MG63 (cell line): ENCODE measurements at places on chromosomes 5 and 9.
A peak's percentile ranks its signal among the peaks of the same experiment; 100 is the strongest.

- DNase-seq, result no peak
Observed at GRCh38 chr9:7961076-7961475, 161.5 kb upstream of the DMAC1 start.

GRCh38 chr5:113278976-113279375 is 155.8 kb downstream of the TSSK1B start:
- DNase-seq, result no peak

GRCh38 chr5:136202469-136203205 is 9.7 kb upstream of the SMIM32 start:
- no peak for DNase-seq

DNA sequence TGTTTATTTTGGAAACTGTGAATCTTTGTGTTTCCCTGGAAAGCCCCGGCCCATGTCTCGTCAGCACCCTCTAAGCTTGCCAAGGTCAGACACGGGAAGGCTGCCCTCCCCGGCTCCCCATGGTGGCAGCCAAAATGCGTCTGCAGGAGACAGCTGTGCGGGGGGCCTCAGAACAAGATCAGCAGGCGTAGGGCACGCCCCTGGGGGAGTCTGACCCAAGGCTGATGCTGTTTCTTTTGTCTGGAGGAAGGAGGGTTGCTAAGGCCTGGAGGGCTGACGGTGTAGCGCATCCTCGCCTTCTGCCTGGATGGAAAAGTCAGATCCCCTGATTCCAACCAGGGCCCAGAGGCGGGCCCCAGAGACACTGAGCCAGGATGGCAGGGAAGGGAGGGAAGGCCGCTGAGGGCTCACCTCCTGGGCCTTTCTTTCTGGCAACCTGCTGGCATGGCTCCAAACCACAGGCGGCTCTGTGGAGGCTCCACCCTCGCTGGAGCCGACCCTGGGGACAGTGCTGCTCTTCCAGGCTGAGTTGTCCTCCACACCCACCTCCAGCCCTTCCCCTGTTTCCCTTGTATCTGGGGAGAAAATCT is 57.2 kb downstream of the OLFM1 start:
- peak; percentile 81 for DNase-seq

DNA sequence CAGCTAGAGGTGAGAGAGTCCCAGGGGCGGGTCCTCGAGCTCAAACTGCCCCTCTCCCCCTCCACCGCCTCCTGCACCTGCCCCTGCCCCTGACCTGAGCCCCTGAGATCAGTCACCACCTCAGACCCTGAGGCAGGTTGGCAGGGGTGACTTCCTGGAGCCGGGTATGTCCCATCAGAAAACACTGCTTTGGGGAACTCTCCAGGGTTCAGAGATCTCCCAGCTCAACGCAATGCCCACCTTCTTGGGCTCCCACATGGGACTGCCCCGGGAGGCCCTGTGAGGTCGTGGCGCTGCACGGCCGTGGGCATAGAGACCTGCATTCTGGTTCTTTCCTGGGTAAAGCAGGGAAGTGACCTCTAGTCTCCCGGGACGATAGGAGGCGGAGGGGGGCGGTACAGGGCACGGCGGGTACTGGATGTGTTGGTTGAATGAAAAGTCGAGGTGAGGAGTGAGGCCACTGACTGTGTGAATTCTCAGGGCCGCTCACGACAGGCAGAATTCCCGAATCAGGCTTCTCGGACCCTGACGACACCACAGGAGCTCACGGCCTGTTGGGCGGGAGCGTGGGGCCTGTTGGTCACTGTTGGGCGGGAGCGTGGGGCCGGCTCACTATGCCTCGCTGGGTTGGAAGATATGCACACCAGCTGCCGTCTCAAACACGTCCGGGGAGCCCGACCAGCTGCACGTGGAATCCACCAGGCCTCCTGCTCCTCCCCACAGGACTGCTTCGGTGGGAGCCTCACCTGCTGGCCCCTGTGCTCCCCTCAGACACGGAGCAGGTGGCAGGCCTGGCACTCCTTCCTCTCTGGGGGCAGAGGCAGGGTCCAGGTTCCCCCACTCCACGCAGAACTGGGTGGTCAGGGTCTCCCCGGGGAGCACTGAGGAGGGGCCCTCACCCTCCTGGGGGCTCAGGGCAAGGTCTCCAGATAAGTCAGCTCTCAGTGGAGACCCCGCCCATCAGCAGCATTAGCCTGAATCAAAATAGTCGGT is 178.0 kb upstream of the PPP1R26 start:
- no peak for DNase-seq

DNA sequence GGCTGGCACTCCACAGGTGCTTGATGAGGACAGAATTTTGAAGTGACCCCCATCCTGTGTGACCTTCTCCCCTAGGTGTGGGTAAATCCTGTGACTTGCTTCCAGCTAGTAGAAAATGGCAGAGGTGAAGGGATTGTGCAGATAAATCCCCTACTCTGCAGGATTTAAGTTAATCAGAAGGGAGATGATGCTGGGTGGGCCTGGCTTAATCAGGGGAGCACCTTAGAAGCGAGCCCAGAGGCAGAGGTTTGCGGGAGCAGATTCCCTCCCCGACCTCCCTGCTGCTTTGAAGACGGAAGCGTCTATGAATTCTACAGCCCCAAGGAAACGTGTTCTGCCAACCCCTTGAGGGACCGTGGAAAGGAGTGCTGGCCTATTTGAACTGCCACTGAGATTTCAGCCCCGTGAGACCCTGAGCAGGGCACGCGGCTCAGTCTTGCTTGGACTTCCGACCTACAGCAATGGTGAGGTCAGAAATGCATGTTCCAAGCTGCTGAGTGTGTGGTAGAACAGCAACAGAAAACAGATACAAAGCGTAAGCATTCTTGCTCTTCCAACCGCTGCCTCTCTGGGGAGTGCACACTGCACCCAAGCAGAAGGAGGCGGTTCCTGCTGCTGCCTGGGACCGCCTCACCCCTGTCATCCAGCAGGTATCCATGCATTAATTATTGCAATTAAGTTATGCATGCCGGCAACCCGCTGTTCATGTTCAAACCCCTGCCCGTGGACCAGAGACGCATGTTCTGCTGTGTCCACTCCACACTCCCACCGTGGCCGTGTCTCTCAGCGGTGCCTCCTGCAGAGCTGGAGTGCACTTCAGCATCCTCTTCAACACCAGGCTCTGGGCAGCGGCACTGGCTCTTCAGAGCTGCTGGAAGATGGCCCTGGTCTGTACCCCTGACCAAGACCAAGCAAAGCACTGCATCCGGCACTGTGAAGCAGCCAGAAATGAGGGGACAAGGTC is 54.6 kb upstream of the RXRA start:
- no peak for DNase-seq

DNA sequence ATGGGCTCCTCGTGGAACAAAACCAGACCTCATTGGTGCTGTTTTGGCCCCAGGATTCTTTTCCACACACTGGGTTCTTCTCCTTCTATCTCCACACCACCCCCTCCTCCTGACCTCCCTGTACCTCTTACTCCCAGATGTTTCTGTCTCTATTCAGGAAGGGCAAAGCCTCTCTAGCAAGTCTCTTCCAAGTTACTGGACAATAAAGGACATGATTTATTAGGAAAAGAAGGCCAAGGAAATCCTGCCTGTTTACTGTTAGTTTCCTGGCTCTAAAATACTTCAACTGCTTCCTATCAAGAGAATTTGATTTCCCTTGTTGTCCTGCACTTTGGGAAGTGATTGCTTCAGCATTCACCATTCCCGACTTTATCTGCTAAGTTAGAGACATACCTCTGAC is 262.0 kb downstream of the SAXO1 start:
- DNase-seq, result no peak

DNA sequence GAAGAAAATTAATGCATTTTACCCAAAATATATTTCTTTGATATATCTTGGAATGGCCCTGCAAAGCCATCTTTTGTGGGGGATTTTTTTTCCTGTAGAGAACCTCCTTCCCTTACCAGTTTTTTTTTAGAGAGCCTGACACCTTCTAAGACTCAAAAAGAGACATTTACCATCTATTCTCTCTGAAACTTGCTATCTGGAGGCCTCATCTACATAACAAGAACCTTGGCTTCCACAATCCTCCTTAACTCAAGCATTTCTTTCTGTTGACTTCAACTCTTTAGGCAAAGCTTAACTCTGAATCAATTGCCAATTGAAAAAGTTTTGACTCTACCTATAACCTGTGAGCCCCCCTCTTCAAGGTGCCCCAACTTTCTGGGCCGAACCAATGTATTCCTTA is 6.2 kb downstream of the SLC45A2 start:
- DNase-seq, result no peak

GRCh38 chr9:33287087-33287490 is 3.2 kb upstream of the NFX1 start:
- DNase-seq, result peak; percentile 32

- no peak for DNase-seq
Observed at GRCh38 chr5:24226479-24226878, 418.3 kb downstream of the CDH10 start.

GRCh38 chr9:111131211-111131610 is 92.9 kb upstream of the LPAR1 start:
- DNase-seq, result no peak

GRCh38 chr5:81187885-81188284 is 45.2 kb upstream of the CKMT2 start:
- DNase-seq, result no peak

- DNase-seq, result no peak
Observed at GRCh38 chr9:137229903-137230704, 597 bp upstream of the SLC34A3 start.

- DNase-seq, result peak; percentile 11
Observed at GRCh38 chr9:33765411-33765810, 29.9 kb upstream of the PRSS3 start.
